ENCODE measurements at places on chromosomes 12 and 14.

GRCh38 chr14:58118097-58118815 is 33.8 kb downstream of the ARMH4 start:
- DNase-seq = no peak

GRCh38 chr12:12822886-12823285 is 9.7 kb downstream of the DDX47 start:
- DNase-seq = no peak

- no peak for DNase-seq
Observed at GRCh38 chr14:102654298-102654697, 61.8 kb downstream of the RCOR1 start.

DNA sequence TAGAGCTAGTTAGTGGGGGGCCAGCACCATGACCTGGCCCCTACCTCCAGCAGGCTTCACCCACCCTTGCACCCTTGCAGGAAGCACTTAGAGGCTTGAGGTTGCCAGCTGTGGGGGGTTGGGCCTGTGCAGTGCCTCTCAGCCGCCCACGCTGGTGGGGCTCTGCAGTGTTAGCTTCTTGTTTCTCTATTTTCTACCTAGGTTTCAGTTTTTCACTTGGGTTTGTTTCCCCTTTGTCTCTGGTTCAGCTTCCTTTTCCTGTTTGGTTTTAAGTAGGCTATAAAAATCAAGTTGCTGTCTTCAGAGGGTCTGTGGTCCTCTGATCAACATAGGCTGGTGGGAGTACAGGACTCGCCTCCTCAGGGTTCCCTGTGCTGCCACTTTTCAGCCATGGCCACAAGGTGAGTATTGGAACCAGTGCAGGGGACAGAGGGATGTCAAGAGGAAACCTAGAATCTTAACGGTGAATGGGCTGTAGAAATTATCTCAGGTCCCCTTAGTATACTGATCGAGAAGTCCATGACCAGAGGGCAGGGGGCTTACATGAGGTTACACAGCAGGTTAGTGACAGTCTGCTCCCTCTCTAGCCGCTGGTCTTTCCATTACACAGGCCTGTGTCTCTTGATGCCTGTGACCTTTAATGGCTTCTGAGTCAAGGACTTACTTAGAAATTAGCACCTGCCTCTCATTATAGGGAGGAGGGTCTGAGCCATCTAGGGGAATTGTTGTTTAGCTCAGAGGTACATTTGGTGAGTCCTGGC is at the start of gene EVL:
Gene EVL (plus strand): TSS at position 312 of the 761 bp plus-strand sequence. CDS start 79 bp downstream, at position 391.
- no peak for DNase-seq
